ENCODE measurements at places on chromosomes 4 and X.

DNA sequence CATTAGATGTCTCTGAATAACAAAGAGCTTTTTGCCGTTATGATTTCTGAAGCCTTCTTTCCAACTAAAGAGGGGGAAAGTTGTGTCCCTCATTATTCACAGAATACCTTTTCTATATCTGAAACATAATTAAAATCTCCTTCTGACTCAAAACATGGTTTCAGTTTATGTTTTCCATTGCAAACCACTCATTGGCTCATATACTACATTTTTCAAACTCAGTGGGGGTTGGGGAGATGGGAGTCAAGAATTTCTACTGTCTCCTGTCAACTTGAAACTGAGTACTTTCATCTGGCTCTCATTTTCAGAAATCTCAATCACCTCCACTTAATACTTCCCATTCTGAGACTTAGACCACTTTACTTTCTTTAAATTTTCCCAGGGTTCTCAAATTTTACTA is 1839.5 kb upstream of the PCDH10 start:
- no peak for DNase-seq

DNA sequence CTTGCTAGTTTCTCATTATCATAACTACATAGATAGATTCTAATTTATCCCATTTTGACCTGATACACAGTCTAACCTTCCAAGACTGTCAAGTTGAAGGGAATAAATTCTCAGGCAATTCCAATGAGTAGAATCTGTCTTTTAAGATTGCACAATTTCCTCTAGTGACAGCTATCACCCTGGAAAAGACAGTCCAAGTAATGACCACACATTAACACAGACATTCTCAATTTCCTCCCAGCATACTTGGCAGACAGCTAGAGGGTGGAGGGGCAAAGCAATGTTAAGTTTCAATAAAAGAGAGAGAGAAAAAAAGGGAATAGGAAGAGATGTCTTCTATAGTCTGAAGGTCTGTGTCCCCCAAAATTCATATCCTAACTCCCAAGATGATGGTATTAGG is 234.7 kb downstream of the LDB2 start:
- no peak for DNase-seq

- no peak for DNase-seq
Measured at GRCh38 chrX:97065973-97066372, 182.3 kb downstream of the RPA4 start.

DNA sequence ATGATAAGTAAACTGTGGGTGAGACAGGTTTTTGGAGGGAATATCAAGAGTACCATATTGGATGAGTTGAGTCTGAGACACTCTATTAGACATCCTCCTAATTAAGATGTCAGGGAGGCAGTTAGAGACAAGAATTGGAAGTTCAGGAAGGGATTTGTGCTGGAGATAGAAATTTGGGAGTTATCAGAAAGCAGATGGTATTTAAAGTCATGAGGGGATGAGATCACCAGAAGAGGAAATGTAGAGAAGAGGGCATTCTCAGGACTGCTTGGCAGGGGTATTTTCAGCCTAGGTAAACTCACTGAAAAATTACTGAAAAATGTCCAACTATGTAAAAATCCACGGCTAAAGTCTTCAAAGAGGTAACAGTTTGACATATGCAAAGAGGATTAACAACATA is 161.6 kb upstream of the PGRMC2 start:
- DNase-seq: no peak

GRCh38 chr4:13783800-13784411 is 156.4 kb upstream of the BOD1L1 start:
- DNase-seq: no peak

GRCh38 chr4:14863418-14864364 is 138.6 kb upstream of the CPEB2 start:
- DNase-seq: no peak

- DNase-seq: no peak
Measured at GRCh38 chr4:38367642-38368174, 296.3 kb upstream of the KLF3 start.

GRCh38 chr4:51963841-51964517 is 56.2 kb downstream of the LRRC66 start:
- no peak for DNase-seq

DNA sequence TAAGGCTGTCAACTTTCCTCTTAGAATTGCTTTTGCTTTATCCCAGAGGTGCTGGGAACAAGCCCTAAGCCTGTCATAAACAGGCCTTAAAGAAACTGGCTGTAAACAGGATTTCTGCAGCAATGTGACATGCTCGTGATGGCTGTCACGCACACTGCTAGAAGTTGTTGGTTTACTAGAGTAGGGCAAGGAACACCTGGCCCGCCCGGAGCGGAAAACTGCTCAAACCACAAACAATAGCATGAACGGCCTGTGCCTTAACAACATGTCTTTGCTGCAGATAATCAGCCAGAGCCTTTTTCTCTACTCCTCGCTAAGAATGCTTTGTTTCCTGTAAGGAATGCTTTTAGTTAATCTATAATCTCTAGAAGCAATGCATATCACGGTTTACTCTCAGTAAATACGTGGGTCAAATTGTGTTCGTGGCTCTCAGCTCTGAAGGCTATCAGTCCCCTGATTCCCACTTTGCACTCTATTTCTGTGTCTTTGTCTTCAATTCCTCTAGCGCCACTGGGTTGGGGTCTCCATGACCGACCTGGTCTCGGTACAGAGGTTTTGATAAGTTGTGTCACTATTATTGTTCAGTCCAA is 318.3 kb downstream of the GLUD2 start:
- DNase-seq: no peak

- no peak for DNase-seq
Measured at GRCh38 chr4:156487107-156487506, 484.5 kb downstream of the PDGFC start.

- DNase-seq: no peak
Measured at GRCh38 chr4:54109241-54110018, 9.5 kb downstream of the GSX2 start.

GRCh38 chr4:22071749-22072148 is 123.2 kb upstream of the KCNIP4 start:
- DNase-seq: no peak

DNA sequence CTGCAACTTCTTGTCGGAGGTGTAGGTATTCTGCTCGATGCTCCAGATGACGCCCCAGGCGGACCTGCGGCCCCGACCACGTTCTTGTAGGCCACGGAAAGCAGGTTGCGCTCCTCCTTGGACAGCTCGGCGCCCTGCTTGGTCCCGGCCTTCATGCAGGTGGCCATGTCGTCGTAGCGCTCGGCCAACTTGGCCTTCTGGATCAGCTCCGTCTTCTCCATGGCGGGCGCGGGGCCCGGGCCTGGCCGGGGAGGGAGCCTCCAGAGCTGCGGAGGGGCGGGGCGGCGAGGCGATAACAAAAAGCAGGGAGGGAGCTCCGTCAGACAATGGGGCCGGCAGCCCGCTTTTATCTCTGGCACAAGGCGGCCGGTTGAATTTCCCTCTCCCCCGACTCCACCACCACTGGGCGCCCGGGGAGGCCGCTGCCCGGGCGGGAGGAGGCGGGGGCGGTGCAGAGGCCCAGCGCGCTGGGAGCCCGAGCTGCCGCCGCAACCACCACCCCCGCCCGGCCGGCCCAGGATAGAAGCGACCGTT is 28.3 kb upstream of the DRP2 start:
- no peak for DNase-seq

DNA sequence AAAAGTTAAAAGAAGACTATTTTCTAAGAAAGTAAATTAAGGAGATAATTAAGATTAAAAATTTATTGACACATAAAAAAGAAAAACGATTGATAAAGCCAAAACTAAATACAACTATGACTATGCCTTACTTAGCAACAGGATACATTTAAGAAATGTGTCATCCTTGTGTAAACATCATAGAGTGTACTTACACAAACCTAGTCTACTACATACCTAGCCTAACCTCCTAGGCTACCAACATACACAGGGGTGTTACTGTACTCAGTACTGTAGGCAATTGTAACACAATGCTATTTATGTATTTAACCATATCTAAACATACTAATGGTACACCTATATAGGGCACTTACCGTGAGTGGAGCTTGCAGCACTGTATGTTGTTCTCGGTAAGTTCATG is 108.3 kb downstream of the ANXA10 start:
- no peak for DNase-seq

- no peak for DNase-seq
Measured at GRCh38 chr4:176879380-176880116, 86.8 kb upstream of the VEGFC start.

- DNase-seq: no peak
Measured at GRCh38 chr4:107900508-107900907, 30.8 kb upstream of the CYP2U1 start.

GRCh38 chr4:143343276-143343831 is 6.7 kb downstream of the GAB1 start:
- DNase-seq: no peak

DNA sequence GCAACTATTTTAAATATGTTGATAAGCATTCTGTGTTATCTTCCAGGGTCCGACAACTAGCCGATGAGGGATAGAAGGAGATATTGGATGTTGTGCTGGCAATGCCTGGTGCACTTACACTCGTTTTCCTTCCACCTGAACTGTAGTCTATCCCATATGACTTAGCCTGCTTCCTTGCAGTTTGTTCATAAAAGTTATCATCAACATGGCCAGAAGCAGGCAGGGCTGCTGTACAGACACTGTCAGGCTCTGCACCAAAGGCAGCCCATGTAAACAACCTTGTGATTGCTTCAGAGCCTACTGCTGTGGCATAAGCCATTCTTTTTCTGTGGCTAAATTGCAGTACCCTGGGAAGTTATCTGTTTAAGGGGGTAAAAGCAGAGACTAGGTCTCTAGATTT is 1.6 kb downstream of the MAPK10 start:
- no peak for DNase-seq

GRCh38 chr4:40321574-40322275 is 13.4 kb upstream of the CHRNA9 start:
- DNase-seq: no peak

DNA sequence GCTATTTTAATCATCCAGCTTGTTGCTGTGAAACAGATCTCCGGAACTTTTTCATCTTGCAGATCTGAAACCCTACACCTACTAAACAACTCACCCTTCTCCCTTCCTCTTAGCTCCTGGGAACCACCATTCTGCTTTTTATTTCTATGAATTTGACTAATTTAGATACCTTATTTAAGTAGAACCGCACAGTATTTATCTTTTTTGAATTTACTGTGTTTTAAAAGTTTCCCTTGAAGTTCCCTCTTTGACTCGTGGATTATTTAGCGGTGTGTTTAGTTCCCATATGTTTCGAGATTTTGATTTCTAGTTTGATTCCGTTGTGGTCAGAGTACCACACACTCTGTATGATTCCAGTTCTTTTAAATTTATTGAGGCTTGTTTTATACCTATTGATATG is 44.6 kb downstream of the EIF2S3 start:
- no peak for DNase-seq

DNA sequence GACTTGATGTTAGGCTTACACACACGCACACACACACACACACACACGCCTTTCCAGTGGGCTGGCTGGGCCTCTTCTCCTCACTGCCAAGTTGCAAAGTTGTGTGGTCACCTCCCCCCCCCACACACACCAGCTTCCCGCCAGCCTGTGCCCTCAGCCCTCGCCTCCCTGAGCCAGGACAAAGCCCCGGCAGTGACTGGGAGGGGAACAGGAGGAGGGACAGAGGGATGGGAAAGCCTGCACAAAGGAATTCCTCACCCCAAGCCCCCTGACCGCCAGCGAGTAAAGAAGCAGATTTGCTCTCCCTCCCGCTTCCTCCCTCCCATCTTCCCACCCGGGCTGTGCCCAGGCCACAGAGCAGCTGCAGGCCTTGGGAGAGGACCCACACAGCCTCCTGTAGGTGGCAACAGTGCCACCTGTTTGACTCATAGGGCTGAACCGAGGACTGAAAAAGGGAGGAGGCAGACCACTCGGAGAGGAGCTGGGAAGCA is at the start of gene GDPD2:
TSS of gene GDPD2 (plus strand) at position 464 of the 491 bp plus-strand sequence. CDS start 1,671 bp downstream, outside the sequence.
- no peak for DNase-seq

- no peak for DNase-seq
Measured at GRCh38 chr4:3406431-3406830, 35.3 kb upstream of the HGFAC start.

DNA sequence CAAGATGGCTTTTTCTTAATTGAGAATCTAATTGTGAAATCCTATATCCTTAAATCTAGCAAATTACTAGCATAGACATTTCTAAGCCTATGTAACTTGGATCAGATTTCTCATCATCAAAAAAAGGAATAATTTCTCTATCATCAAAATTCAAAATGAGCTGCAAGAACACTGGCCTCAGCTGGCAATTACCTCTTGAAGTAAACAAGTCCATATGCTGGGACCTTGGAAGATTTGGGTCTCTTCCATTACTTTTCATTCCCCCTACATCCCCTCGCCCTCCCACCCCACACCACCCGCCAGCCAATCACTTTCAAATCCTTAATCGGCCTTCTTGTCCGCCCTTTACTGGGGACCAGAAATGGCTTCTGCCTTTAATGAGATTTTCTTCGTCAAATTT is 23.3 kb upstream of the MBTPS2 start:
- no peak for DNase-seq

DNA sequence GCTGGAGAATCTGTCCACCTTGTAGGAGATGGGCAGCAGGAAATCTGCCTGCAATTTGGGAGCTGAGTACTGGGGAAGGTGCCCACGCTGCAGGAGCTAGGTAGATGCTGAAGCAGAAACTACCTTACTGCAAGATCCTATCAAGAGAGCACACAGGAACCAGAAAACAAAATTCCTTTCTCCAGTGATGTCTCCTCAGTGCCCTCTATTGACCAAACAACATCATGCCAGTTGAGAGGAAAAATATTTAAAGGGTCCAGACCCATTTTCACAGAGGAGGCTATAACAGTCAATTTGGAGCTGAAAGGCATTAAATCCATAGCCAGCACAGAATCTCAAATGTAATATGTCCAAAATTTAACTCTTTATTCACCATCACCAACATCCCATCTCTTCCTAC is 406.8 kb downstream of the SLITRK2 start:
- no peak for DNase-seq

DNA sequence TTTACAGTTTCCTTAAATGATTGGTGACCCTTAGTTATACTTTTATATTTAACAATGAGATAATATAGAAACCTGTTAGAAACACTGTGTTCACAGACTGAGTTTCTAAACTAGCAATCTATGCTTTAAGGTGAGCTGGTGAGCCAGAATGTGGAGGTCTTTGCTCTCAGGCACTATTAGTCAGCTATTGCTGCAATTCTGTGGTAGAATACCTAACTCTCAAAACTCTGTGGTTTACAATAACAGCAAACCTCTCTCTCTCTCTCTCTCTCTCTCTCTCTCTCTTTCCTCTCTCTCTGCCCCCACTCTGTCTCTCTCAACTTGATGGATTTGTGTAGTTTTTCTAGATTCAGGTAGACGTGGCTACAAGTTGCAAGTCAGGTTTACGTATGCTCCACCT is 17.6 kb upstream of the LCORL start:
- no peak for DNase-seq

GRCh38 chr4:76690011-76690905 is 207.7 kb downstream of the SOWAHB start:
- DNase-seq: no peak

GRCh38 chr4:4735870-4736269 is 123.6 kb upstream of the MSX1 start:
- no peak for DNase-seq

DNA sequence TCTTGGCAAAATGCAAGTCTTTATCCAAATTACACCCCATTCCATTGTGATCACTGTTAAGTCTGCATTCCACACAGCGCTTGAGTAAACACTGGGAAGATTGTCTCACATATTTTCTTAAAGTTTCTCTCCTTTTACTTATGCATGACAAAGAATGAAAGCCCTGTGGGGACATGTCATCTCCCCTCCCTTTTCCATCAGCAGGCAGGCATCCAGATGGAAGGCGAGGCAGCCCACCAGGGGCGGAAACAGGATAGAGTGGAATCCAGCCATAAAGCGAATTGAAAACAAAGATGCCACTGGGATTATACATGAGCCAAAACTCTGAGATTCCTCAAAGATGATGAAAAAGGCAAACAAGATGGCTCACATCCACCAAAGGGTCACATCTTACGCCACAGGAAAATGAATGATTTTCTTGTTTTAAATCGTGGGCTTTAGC is 78.2 kb downstream of the AFAP1 start:
- DNase-seq: no peak

All from CD4-positive, alpha-beta T cell treated with Interferon gamma for 1 hour (primary cell).